ENCODE measurements at places on chromosomes 4 and X. TPM values are rescaled to one million over a fixed set of nuclear protein-coding genes. Genes with fewer than 3 reads are reported as not detected.

The VGLL1 gene
- total RNA-seq = not detected

The PSAPL1 gene
- total RNA-seq = 0.05 TPM

The TMSB15A gene
- total RNA-seq = 17.0 TPM

DNA sequence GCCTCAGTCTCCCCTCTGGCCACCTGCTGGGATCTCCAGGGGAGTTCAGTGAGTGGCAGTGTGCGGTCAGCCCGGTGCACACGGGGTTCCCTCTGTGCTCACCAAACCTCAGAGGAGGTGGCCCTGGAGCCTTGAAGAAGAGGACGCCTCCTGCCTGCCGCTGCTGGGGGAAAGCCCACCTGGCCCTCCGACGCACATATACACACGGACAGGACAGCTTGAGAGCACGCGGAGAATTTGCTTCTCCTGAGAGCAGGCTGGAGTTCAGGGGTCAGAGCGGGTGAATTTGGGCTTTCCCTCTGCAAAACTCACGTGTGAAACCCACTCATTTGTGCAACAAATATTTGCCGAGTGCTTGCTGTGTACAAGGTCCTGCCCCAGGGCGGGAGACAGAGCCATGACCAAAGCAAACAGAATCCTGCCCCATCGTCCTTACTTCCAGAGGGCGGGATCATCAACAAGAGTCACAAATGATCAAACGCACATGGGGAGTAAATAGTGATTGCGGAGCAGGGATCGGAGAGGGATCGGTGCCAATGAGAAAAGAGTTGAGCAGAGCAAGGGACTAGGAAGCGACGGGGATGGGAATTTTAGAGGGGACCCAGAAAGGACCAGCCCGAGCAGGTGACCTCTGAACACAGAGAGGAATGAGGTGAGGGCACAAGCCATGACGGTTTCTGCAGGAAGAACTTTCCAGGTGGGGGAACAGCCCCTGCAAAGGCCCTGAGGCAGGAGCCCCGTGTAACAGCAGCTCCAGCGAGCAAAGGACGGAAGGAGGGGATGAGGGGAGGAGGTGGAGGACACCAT is 17.6 kb downstream of the BLOC1S4 start:
- no peak overlapping the region for H3K27ac ChIP-seq
- H3K36me3 ChIP-seq = no peaks in the 10 kb centered on the region
- H3K4me3 ChIP-seq = no peak overlapping the region
- H3K4me1 ChIP-seq = peaks cover 12% of the 10 kb centered on the region
- no peaks in the 10 kb centered on the region for H3K27me3 ChIP-seq
- DNase-seq = no peak

- no peaks in the 10 kb centered on the region for H3K4me1 ChIP-seq
- no peak overlapping the region for H3K27ac ChIP-seq
- no peak overlapping the region for H3K4me3 ChIP-seq
- no peak for DNase-seq
- no peaks in the 10 kb centered on the region for H3K36me3 ChIP-seq
Measured at GRCh38 chr4:107977966-107978705, 11.6 kb upstream of the HADH start.

DNA sequence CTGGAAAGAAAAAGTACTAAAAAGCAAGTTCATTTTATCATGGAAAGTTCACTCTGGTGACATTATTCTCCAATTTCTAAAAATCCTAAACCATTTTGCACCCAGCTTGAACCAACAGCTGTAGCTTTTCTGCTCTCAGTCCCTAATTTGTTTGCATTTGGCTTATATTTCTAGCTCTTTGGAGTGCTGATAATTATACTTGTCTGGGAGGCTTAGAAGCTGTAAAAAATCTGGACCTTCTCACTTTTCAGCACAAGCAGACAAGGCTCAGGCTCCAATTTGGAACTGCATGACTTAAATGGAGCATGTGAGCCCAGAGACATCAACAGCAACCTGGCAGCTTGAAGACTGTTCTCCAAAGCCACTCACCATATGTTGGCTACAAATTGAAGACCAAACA is 170.9 kb upstream of the PCDH18 start:
- no peaks in the 10 kb centered on the region for H3K27me3 ChIP-seq
- no peaks in the 10 kb centered on the region for H3K4me1 ChIP-seq
- no peak overlapping the region for H3K4me3 ChIP-seq
- H3K36me3 ChIP-seq = no peaks in the 10 kb centered on the region

DNA sequence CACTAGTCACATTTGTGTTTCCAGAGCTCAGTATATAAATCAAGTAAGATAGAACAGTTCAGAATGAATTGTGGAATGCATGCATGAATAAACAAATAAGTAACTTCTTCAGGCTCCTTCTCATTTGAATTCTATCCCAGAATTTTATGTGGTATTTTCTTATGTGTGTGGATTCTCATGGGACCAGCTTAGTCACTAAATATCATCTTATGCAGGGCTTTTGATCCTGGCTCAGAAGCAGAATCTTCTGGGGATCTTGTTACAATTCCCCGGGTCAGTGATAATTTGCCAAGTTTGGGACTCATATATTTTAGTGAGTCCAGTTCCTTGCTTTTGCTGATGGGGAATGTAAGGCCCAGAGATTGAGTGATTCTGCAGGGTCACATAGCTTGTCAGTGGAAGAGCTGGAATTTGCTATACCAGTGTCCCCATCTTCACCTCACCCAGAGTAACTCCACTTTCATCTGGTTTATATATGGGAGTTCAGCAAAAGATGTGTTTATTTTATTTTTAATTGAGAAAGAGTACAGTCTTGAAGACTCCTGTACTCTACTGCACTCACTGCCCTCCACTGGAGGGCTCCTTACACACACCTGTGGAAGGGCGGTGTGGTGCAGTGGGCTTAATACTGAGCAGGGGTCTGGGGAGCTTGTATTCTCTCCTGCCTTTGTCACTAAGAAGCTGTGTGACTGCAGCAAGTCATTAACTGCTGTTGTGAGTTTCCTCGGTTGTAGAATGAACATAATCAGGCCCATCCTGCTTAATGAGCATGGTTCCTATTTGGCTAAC is 198.2 kb upstream of the CXorf66 start:
- H3K36me3 ChIP-seq = no peaks in the 10 kb centered on the region
- H3K27ac ChIP-seq = no peak overlapping the region
- H3K4me3 ChIP-seq = no peak overlapping the region
- no peak for DNase-seq

- no peaks in the 10 kb centered on the region for H3K36me3 ChIP-seq
- H3K4me1 ChIP-seq = no peaks in the 10 kb centered on the region
- H3K27me3 ChIP-seq = no peaks in the 10 kb centered on the region
- no peak overlapping the region for H3K4me3 ChIP-seq
Measured at GRCh38 chrX:132795181-132795580, 163.2 kb downstream of the HS6ST2 start.

GRCh38 chrX:132277953-132278614 is 58.8 kb upstream of the RAP2C start:
- H3K27me3 ChIP-seq = no peaks in the 10 kb centered on the region
- no peak overlapping the region for H3K4me3 ChIP-seq
- no peak overlapping the region for H3K27ac ChIP-seq

GRCh38 chrX:66017659-66018170 is 22.2 kb downstream of the VSIG4 start:
- H3K27me3 ChIP-seq = no peaks in the 10 kb centered on the region
- H3K4me1 ChIP-seq = peaks cover 2% of the 10 kb centered on the region
- no peak overlapping the region for H3K4me3 ChIP-seq
- H3K27ac ChIP-seq = no peak overlapping the region
- no peaks in the 10 kb centered on the region for H3K36me3 ChIP-seq

- H3K4me1 ChIP-seq = no peaks in the 10 kb centered on the region
- H3K27ac ChIP-seq = no peak overlapping the region
- DNase-seq = no peak
Measured at GRCh38 chr4:183589461-183590099, 69.4 kb downstream of the RWDD4 start.

GRCh38 chr4:104492183-104492771 is 2.4 kb downstream of the CXXC4 start:
- no peaks in the 10 kb centered on the region for H3K27me3 ChIP-seq
- H3K27ac ChIP-seq = no peak overlapping the region
- DNase-seq = no peak

DNA sequence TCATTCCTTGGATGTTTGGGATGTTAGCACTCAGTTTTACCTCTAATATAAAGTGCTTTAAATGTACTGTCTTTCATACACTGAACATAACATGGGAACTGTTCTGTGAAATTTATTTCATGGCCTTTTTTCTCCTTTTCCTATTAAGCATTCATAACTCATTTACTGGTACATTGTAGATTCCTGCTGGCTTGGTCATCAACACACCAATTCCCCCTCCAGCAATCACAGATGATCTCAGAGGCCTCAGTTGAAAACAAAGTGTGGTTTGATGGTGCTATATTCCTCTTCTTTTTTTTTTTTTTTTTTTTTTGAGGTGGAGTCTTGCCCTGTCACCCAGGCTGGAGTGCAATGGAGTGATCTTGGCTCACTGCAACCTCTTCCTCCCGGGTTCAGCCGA is 61.9 kb upstream of the FAM47B start:
- H3K4me1 ChIP-seq = no peaks in the 10 kb centered on the region
- DNase-seq = no peak
- H3K4me3 ChIP-seq = no peak overlapping the region
- H3K27me3 ChIP-seq = no peaks in the 10 kb centered on the region
- no peak overlapping the region for H3K27ac ChIP-seq

DNA sequence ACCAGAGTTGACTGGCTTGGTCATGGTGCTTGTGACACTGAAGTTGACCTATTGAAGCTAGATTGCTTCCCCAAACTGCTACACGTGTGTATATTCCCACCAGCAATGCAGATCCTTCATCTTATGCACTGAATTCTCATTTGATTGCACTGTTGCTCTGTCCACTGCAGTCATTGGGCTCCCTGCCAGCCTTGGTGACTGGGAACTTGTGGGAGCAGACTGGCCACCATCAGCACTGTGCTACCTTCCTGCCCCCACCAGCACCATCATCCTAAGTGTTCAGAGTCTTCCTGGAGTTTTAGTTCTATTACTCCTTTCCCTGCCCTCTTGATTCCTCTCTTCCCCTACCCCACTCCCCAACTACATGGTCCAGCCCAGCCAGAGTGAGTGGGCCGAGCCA is 117.7 kb upstream of the PRPS2 start:
- no peak overlapping the region for H3K27ac ChIP-seq
- H3K27me3 ChIP-seq = no peaks in the 10 kb centered on the region
- H3K36me3 ChIP-seq = no peaks in the 10 kb centered on the region
